ENCODE measurements at places on chromosomes 5 and 9.
A peak's percentile ranks its signal among the peaks of the same experiment; 100 is the strongest.

- DNase-seq: no peak
Measured at GRCh38 chr9:128358861-128359260, 12.3 kb upstream of the URM1 start.

GRCh38 chr9:84394036-84394435 lies 53.5 kb upstream of the SLC28A3 start:
- no peak for DNase-seq

DNA sequence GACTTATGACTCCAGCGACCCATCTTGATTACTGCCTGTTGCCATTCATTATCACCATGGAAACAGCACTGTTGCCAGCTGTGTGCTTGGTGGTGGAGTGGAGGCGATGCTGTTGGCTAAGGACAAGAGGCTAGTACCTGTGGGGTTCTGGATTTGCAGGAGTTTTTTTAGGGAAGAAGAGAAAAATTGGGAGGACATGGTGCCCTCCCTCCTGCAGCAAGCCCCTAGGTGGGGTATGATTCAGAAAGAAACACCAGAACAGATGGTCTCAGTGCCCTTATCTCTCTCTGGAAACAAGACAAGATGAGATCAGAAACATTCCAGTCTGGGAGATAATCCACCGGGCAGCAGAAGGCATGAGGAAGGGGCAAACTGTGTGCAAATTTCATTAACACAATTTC lies 87.8 kb upstream of the TLR4 start:
- DNase-seq: no peak

GRCh38 chr5:151475388-151475787 lies 28.0 kb downstream of the SLC36A1 start:
- DNase-seq: no peak

- no peak for DNase-seq
Measured at GRCh38 chr5:109413458-109413857, 3.7 kb upstream of the PJA2 start.

GRCh38 chr5:134141331-134142050 lies 27.0 kb downstream of the TCF7 start:
- DNase-seq: no peak

DNA sequence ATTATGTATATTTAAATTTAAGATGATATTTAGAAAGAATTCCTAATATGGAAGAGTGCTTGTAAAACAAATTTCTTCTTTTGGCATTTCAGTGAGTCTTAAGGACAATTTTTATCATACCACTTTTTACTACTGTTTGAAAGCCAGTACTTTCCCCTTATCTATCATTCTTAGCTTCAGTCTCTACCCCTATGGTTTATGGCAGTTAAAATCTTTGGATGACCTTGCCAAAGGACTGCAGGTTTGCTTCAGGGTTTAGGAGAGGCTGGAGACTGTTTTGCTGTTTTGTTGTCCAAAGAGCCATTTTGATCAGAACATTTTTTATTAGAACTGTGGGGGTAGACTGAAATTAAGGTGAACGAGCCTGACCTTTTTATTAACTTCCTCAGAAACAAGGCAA lies 30.8 kb downstream of the SLC38A9 start:
- no peak for DNase-seq

DNA sequence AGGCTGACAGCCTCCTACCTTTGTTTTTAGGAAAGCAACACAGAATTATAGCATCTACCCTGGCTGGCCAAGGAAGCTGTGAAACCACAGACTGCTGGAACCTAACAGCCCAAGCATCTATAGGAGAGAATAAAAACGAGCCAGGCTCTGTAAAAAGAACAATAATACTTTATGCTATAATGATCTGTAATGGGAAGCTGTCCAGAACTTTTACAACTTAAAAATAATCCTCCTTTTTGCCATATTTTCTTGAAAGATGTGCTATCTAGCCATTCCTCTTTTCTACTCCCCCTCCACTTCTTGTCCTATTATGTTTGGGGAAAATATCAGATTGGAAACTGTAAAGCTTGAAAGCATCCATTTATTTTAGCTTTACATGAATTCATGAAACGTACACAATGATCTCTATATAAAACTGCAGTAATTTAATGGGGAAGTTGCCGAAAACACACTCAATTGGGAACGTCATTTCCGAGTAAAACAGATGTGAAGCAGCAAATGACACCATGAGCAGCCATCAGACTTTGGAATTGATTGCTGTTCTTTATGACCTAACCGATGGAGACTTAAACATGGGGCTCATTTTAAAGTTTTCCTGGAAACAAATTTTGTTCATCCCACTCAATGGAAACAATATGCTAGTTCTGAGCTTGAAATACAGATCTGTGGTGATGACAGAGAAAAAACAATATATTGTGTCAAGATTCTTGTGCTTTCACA lies 450.3 kb upstream of the CLINT1 start:
- no peak for DNase-seq

GRCh38 chr9:125889476-125890419 lies 142.6 kb downstream of the PBX3 start:
- DNase-seq: peak; percentile 67

DNA sequence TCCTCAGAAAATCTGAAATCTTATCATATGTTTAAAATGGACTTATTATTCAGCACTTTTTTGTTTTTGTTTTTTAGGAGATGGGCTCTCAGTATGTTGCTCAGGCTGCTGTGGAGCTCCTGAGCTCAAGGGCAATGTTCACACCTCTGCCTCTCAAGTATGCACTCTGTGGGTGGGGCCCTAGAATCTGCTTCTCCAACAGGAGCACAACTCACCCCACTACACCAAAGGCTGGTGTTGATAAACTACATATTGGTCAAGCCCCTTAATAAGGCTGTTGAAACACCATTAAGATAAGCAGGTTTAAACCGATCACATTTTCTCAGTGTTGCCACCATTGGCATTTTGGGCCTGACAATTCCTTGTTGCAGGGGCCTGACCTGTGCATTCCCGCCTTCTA lies 131.6 kb downstream of the FANCC start:
- DNase-seq: no peak

DNA sequence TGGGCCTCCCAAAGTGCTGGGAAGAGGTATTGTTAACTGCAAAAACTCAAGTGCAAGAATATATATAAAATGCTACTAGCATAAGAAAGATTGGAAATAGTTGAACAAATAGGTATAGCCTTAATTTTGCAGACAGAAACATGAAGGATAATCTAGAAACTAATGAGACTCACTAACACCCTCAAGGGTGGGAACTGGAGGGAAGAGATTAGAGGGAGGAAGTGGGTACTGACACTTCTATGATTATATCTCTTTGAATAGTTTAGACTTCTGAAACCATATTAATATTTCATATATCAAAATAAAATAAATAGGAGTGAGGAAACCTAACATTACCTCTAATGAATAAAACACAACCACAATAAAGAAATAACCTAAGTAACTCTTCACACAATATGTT lies 23.0 kb downstream of the AUH start:
- DNase-seq: no peak

- DNase-seq: no peak
Measured at GRCh38 chr9:74458832-74459231, 38.3 kb upstream of the RORB start.

DNA sequence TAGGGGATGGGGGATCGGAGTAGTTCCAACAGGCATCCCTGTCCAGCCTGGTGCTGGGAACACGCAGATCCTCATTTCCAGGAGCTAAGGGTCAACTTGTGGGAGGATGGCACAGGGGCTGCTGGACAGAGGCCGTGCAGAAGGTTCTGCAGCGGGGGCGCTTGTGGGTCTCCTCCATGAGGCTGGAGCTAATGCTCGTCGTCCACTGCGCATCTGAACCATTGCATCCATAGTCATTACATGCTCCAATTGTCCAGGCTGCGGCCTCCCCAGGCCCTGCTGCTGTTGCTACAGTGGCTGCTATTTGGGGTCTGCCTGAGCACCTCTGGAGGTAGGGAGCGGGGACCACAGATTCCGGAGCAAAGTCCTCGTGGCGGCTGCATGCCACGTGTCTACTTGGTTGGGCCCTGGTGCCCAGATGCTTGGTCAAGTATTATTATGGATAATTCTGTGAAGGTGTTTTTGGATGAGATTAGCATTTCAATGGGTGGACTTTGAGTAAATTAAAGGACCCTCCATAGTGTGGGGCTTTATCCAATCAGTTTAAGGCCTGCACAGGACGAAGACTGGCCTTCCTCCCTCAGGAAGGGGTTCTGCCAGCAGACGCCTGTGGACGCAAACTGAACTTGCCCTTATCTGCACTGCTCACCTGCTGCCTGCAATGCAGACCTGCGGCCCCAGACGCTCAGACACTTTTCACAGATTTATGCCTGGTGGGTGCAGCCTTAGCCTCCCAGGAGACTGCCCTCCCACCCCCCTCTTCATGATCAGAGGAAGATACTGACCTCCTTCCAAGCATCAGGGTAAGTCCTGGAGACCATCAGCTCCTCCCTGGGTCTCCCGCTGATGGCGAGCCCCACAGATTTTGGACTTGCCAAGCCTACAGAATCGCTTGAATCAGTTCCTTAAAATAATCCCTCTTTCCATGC lies 127.5 kb upstream of the IRX4 start:
- DNase-seq: no peak

DNA sequence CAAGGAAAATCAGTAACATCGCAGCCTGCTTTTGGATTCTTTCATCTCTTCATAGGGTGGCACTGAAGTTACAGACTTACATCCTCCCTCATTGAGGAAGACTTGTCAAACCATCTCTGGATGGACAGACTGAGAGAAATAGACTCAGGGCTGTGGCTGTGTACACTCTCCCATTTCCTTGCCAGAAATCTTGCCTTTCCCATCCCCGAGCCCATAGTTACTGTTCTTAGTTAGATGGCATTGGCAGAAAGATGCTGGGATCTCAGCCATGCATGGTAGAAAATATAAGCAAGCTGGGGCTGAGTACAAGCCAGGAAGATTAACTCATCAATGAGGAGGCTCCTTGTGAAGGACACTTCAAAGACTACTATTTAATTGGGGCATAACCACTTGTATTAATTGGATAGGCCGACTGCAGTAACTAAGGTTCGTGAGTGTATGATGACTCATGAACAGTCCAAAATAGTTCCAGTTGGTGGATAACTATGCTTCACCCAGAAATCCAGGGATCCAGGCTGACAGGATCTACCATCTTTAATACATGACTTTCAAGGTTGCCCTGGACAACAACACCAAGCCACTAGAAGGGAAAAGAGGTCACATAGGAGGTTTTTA lies 137.9 kb downstream of the TMEM38B start:
- no peak for DNase-seq

- no peak for DNase-seq
Measured at GRCh38 chr5:132354381-132355139, 14.9 kb upstream of the SLC22A5 start.

- no peak for DNase-seq
Measured at GRCh38 chr9:8337834-8338766, 538.5 kb upstream of the DMAC1 start.

- DNase-seq: no peak
Measured at GRCh38 chr5:22560147-22560546, 293.0 kb downstream of the CDH12 start.

- DNase-seq: no peak
Measured at GRCh38 chr9:41229408-41230401, 40.6 kb upstream of the ZNG1F start.

GRCh38 chr5:177496727-177497291 lies 595 bp downstream of the PDLIM7 start:
- DNase-seq: peak; percentile 82

DNA sequence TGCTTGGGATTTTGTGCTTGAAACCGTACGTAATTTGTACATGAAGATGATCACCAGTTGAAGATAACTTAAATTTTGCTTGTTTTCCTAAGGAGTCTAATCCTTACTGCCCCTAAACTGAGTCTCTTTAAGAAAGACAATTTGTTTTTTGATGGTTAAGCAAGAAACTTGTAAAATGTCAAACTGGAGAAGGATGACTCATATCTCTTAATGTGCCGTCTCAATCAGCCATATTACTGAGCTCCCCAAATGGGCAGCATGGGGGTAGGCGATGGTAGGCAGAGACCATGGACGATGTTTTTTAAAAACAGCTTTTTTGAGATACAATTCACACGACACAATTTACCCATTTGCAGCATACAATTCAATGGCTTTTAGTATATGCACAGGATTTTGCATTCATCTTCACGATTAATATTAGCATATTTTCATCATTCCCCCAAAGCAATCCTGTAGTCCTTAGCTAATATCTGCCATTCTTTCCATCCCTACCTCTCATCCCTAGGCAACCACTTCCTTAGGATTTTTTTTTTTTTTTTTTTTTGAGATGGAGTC lies 14.3 kb downstream of the ARHGAP26 start:
- DNase-seq: no peak

DNA sequence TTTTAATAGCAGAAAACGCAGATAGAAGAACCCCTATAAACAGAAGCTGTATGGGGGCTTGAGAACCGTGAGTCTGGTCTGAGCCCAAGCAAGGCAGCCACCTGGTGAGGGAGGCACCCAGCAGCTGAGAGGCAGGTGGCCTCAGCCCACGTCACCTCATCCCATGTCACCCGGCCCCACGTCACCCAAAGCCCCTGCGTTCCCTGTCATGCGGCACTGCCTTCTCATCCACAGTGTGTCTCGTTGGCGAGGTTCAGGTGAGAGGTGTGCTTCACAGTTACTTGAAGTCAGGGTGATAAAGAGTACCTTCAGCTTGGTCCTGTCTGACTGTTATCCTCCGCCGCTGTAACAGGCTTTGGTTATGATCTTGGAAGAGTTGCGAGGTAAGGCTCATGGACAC lies 80.6 kb upstream of the IRX4 start:
- no peak for DNase-seq

DNA sequence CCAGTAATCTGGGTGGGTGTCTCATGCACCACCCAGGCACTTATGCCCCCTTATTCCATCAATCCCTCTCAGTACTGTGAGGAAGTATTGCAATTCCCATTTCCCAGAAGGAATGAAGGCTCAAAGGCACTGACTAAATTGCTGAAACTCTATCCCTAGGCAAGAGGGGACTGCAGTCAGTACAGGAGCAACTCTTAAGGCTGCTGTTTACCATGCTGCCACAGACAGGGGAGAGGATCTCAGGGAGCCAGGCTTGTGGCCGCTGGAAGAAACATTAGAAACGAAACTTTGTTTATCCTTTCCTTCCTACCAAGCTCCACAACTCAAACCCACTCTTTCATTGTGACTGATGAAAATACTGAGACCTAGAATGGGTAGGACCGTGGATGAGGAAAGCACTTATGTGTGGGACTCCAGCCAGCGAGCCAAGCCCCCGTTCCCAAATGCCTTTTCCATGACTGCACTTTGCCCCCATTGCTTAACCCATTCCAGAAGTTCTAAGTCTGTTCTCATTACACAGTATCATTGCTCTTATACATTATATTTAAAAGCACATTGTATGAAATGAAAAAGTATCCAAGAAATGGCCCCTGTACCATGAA lies 54.3 kb downstream of the TLE1 start:
- no peak for DNase-seq

DNA sequence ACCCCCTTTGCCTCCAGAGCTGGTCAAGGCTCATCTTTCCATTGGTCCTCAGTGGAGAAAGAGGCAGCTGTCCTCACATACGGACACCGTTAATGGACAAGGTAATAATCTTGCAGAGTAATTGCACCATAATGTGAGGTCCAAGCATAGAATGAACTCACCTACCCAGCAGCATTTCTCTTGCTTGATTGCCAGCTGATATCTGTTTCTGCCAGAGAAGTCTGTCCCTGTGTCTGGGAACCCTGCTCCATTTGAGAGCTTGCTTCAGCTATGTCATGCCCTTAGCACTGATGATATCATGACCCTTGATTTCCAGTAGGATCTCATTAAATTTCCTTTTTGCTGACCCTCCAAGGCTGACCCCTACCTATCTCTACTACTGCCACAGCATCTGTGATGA lies 154.6 kb downstream of the PIK3R1 start:
- no peak for DNase-seq
